ENCODE measurements at places on chromosomes 3 and 15.

GRCh38 chr15:29067949-29068348 is 182.2 kb downstream of the APBA2 start:
- no peak for DNase-seq

DNA sequence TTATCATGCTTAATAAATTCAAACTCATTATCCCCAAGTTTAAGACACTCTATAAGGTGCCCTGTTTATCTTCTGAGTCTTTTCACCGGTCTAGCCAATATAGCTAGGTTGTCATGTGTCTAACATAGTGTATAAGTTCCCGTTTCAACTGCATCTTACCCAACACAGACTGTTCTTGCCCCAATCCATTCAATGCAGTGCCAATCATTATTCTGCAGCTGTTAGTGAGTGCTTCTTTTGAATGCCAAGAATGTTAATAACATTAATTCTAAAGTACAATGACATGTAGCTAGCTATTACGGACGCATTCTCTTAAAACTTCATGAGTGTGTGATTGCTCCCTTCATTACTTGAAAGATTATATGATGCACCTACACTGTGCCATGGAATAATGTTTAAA is 646.4 kb upstream of the NR2F2 start:
- no peak for DNase-seq

DNA sequence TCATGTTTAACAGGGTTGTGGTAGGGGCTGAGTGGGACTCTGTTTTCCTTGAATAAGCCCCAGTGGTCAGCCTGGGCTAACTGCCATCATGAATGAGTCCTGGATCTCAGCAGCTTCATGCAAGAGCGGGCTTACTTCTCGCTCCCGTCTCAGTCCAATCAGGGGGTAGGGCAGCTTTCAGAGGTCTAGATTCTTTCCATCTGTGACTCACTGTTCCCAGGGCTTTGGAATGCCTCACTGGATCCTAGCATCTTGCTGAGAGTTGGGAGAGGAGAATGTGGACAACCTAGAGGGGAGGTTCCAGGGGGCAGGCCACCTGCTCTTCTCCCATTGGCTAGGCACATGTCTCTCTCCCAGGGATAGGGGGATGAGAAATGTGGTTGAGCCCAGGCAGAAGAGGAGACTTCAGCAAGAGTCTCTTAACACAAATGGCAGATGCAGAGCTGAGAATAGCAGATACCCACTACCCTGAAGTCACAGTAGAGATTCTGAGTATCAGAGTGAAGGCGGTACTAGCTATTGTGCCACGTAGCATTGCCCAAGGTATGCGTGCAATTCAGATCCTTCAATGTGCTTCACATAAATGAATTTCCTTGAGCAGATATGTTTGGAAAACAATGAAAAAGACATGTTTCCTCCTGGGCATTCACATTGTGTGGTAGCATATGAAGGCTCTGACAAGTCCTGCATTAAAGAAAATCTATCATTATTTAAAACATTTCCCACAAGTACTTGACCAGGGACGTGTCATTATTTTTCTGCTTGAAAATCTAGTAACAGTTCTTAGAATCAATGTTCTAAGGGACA is 257.7 kb upstream of the PROK2 start:
- no peak for DNase-seq

GRCh38 chr15:83404121-83404520 is 43.0 kb upstream of the SH3GL3 start:
- no peak for DNase-seq

- no peak for DNase-seq
These were observed 52.8 kb upstream of the DGKG start for GRCh38 chr3:186414735-186415419.

DNA sequence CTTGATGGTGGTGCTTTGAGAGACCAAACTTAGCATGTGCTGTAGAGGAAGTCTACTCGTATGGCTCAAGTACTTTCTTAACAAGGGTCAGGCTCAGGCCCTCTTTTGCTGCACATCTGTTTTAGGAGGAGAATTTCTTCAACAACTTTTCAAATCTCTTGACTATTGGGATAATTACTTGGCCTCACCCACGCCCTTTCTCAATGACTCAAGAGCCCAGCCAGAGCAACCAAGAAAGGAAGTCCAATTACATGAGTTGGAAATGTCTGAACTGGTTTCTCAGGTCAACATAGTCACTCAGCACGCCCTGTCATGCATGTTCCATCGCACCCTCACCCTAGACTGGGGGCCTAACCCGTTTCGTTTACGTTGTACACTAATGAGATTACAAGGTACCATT is 44.8 kb upstream of the UMPS start:
- no peak for DNase-seq

DNA sequence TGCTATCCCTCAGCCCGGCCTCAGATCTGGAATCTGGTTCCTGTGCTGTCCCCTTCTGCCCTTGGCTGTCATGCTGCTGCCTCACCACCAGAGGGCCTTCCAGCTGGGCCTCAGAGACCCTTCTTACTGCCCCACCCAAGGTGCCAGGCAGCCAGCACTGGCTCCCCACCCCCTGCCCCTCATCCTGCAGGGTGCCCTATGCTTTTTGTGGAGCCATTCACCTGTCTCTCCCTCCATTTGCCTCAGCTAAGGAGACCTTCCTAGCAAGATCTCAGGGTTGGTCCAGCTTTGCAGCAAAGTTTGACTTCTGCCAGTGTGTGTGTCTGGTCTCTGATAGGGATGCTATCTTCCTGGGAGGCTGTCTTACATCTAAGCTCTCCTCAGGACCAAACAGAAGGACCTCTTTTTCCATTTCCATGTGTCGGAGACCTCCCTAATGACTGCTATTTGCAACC is 1.9 kb upstream of the VWA5B2 start:
- no peak for DNase-seq

DNA sequence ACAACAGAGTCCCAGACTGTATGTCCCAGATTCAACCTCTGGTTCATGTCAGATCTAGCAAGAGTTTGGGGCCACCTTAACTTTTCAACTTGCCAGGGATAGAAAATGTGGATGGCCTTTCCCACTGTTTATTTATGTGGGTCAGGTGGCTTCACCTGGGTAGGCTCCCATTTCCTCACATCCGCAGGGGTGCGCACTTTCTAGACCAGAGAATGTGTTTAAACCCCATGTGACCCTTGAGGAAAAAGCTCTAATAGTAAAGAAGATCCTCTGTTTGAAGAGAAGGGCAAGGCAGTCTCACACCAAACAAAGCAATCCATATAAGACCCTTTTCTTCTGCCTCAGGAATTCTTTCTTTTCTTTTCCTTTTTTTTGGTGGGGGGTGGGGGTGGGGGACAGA is 167.2 kb upstream of the TSC22D2 start:
- no peak for DNase-seq

- no peak for DNase-seq
These were observed 49.7 kb upstream of the SCAANT1 start for GRCh38 chr3:63961891-63962290.

GRCh38 chr3:177340243-177340830 is 143.1 kb upstream of the TBL1XR1 start:
- no peak for DNase-seq

DNA sequence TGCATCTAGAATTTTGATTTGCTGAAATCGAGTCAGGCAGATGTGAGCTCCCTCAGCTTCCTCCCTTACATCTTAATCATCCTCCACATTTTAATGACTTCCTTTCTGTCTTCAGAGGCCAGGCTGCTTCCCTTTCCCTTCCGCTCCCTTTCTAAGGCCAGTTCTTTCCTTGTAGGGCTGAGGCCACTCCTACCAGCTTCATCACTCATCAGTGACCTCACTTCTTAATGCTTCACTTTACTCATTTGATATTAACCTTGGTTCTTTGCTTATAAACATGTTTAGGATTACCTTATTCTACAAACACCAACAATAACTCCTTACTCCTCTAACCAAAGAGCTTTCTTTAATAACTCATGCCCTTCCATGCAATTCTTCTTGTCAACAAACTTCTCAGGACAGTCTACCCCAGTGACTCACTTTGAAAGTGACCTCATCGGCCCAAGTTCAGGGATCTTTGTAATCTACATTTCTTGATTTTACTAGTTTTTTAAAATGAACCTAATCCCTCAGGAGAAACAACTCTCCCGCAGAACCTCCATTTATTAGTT is 23.9 kb downstream of the ILDR1 start:
- DNase-seq, result no peak

DNA sequence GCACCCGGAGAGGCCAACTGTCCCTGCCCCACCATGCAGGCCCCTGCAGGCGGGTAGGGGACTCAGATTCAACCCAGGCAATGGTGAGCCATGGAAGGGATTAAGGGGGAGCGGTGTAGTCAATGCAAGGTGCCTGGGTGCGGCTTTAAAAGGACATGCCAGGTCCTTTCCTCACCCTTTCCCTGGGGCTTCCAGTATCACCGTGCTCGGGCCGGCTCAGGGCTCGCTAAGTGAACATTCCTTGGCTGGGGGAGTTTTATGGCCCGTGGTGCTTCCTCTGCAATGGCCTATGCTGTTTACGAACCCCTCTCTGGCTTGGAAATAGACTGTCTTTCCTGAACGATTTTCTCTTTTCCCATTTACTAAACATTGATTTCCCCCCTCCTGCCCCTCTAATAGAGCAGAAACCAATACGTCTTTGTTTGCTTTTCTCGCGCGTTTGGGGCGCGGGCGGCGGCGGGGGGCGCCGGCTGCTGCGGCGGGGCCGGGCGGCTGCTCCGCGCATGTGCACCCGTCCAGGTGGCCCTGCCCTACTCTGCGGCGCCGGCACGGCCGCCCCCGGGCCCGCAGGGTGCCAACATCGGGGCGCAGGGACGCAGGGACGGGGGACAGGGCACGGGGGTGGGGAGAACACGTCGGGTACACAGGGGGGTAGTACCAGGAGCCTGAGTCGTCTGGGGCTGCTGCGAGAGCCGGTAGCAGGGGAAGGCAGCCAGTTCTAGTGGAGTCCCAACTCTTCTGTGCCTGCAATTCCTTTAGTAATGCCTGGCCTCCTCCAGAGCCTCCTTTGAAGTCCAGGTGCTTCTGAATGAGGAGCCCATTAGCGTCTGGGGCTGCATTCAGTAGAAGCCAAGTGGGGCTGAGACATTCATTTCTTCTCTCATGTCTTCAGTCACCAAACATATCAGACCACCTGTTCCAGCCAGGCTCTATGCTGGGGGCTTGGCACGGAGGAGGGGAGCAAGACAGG is 26.9 kb upstream of the CACNA2D2 start:
- no peak for DNase-seq

GRCh38 chr3:125140011-125140817 is 72.3 kb downstream of the SLC12A8 start:
- DNase-seq, result no peak

Measured in NCI-H187 (cell line).